NCI-H2081 (cell line): ENCODE measurements at places on chromosomes 2 and 18.

- DNase-seq, result no peak
These were observed 99.9 kb downstream of the RBBP8 start for GRCh38 chr18:23033056-23033455.

- DNase-seq, result no peak
These were observed 141.7 kb downstream of the ZFP36L2 start for GRCh38 chr2:43084699-43085091.

GRCh38 chr18:11937874-11938478 is 29.9 kb upstream of the MPPE1 start:
- peak; percentile 49 for DNase-seq

GRCh38 chr2:154375579-154375931 is 322.9 kb upstream of the KCNJ3 start:
- DNase-seq, result peak; percentile 81

- no peak for DNase-seq
These were observed 1.6 kb upstream of the ALKAL2 start for GRCh38 chr2:289362-290089.

GRCh38 chr2:128623776-128624761 is 305.4 kb upstream of the HS6ST1 start:
- no peak for DNase-seq

GRCh38 chr2:14492920-14493503 is 139.5 kb upstream of the LRATD1 start:
- no peak for DNase-seq

DNA sequence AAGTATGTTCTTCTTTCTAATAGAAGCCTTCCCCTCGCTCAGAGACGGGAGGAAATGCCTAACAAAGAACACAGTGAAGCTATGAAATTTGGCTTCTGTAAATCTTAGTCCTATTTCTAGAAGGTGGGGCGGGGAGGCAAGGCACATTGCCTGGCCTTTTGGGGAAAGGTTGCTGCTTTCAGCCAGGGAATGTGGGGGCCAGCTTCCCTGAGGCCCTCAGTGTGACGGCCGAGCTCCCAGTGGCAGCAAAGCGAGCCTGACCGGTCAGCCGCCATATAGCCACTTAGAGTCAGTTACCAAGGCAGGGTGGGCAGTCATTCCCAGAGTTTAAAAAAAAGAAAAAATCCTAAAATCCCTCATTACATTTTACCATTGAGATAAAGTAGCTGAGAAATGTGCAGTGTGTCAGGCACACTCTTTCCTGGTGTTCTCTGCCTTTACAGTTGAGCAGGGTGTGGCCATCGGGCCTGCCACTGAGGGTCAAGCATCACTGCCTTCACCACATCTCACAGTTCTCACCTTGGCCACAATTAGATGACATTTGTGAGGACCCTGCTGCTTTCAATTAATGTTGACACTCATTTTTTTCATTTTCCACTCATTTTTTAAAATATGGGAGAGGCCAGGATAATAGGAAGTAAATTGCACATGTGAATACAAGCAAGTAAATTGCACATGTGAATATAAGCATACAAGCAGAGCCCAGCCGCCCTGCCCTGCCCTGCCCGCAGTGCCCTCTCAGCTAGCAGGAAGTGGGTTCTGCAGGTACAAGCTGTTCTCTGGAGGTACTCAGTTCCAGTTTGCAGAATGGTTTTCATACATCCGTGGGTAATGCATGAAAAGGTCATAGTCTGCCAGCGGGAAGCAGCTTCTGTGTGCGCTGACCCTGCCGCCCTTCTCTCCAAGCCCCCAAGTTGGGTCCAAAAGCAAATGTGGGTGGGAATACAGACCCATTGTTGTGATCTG is 76.9 kb downstream of the WDSUB1 start:
- DNase-seq, result no peak

DNA sequence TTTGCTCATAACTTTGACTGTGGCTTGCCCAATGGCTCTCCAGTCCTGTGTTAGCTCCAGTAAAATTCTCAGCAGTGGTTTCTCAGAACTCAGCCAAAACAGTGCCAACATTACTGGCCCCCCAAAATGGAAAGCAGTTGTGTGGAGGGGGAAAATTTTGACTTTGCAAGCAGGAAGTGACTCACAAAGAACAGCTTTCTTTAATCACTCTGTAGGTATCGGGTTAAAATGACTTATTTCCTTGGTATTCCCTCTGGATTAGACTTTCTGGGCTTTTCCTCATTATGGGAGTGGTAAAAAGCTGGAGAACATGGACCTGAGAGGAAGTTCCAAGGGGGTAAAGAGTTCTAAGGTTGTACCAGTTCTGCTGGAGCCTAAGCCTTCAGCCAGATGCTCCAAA is 175.7 kb upstream of the RND3 start:
- no peak for DNase-seq

DNA sequence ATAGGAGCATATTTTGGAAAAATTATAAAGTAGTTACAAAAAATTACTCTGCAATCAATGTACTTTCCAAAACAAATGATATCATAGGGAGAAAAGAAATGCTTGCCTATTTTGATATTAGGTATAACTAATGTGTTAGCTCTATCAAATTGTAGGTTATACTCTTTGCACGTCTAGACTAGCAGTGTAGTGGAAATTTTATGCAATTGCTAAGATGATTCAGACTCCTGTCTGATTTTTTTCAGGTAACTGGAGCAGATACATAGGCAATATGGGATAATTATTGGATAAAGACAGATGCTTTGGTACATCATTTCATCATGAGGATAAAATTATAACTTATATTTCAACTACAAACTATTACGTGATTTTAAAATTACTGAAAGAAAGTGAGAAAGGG is 918.3 kb downstream of the EPHA4 start:
- DNase-seq, result no peak

DNA sequence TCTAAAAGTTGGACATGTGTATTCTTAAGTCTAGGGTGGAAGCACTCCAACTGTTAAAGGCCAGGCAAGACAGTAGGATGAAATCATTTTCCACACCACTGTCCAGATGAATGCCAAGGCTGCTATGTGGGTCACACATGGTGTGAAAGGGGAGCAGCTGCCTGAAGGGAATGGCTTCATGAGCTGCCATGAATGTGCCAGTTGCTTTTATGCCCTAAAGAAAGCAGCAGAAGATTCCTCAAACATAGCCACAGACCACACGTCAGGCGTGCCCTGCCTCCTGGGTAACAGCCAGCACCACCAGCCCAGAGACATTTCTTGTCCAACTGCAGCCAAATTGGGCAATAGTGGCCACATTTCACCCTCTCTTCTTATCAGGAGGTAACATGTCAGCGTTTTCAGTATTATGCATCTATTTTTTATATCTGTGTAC is 130.2 kb downstream of the MTCL1 start:
- no peak for DNase-seq

- DNase-seq, result no peak
These were observed 40.7 kb downstream of the POMC start for GRCh38 chr2:25127646-25128045.

DNA sequence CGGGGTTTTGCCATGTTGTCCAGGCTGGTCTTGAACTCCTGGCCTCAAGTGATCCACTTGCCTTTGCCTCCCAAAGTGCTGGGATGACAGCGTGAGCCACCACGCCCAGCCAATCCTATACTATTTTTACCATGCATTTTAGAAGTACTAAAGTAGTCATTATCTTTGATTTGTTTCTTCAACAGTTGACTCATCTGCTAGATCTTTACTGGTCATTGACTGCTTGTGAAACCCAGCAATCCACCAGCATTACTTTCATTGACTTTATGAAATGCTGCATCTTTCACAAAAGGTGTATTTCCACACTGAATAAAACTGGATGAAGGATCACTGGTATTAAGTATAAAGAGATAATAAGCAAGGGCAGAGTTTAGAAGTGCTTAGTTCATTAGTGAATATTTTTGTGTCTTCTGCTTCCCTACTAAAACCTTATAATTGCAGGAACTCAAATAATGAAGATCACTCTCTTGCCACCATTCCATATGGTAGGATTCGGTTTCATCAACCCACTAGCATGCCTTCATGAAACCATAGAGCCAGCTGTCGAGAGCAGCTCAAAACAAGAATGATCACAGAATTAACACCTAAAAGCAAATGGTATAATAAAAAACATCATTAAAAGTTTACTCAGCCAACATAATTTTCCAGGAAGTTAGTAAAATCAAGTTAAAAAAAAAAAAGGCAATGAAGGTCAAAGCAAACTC is 33.1 kb downstream of the IRS1 start:
- DNase-seq, result no peak

DNA sequence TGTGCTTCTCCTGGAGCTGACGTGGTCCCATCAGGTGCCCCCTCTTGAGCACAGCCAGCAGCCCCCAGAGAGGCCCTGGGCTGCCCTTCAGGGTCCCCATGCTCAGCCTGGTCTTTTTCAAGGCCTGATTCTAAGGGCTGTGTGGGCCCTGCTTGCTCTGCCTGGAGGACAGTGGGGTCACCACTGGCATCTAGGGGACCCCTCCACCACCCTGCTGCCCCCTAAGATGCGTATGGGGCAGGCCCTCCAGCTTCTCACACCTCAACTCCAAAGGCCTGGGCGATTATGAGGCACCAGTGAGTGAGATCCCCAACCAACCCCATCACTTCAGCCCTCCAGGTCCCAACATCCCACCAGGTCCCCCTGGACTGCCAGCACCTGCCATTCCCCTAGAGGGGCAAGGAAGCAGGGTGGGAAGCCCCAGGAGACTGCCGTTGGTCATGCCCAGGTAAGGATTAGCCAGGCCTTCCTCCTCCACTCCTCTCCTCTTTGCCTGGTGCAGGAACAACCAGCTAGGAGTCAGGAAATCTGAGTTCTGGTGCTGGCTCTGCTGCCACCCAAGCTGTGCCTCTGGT is 114.4 kb downstream of the SMAD7 start:
- DNase-seq, result no peak

- DNase-seq, result no peak
These were observed 53.5 kb downstream of the ATP8B1 start for GRCh38 chr18:57749604-57749970.

DNA sequence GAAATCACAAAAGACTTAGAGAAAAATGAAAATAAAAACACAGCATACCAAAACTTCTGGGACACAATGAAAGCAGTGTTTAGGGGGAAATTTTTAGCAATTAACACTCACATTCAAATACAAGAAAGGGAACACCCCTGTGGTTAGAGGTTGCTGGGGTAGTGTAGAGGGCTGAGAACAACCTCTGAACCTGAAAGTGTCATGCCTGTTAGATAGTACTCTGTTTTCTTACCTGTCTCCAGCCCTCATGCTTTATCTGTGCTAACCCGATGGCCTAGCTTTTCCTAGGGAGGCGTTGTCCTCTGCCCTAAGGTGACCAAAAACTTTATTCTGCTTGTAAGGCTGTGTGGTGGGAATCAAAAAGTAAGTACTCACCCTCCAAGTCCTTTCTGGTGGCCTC is 122.6 kb upstream of the OTX1 start:
- DNase-seq, result no peak

DNA sequence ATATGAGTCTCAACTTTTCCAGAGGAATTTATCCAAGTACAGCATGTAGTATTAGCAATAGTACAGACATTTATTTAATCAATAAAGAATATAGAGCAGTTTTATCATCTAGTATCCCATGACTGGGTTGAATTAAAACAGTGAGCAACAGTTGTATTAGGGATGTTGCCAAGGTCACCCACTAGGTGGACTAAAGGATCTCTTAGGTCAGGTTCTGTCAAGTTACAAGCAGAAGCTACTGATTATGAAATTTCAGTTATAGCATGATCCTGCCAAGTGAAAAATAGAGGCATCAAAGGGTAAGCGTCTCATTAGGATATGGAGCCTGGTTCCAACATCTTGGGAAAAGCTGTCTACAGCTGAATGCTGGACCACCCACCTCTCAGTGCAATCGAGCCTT is 52.1 kb upstream of the LAPTM4A start:
- DNase-seq, result no peak

DNA sequence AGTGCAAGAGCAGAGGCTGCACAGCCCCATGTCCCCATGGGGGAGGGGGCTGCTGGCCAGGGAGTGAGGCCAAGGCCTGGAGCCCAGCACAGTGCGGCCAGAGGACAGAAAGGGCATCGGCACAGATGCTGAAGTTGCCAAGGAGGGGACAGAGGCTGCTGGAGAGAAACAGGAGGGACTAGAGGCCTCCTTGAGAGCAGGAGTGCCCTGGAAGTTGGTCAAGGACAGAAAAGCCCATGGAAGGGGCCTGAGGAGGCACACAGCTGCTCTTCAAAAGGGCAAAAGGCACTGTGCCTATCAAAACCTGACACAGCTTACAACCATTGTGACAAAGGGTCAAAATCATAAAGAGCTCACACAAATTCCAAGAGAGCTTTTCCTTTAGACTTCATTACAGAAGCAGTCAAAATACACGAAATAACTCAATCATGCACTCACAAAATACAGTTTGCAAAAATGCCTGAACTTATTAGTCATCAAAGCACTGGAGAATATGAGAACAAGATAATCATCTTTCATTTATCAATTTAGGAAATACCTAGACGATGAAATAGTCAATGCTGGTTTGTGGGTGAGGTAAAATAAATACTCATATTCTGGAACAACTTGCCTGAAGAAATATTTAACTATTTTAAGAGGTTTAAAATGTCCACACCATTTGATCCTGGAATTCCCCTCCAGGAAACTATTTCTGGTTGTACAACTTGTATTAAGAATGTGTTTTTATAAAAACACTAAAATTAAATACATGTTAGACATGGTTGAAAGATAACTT is 79.6 kb downstream of the USP40 start:
- no peak for DNase-seq

- no peak for DNase-seq
These were observed 52.2 kb downstream of the HNMT start for GRCh38 chr2:138016351-138017087.

DNA sequence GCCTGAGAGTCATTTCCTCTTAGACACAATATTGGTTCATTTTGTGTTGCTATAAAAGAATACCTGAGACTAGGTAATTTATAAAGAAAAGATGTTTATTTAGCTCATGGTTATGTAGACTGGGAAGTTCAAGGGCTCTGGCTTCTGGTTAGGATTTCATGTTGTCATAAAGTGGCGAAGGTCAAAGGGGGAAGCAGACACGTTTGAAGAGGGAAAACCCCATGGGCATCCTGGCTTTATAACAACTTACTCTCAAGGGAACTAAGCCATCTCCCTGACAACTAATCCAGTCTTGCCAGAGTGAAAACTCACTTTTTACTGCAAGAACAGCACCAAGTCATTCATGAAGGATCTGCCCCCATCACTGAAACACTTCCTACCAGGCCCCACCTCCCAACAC is 89.7 kb upstream of the RNF152 start:
- DNase-seq, result no peak

- no peak for DNase-seq
These were observed 9.1 kb downstream of the RESP18 start for GRCh38 chr2:219323434-219323833.

DNA sequence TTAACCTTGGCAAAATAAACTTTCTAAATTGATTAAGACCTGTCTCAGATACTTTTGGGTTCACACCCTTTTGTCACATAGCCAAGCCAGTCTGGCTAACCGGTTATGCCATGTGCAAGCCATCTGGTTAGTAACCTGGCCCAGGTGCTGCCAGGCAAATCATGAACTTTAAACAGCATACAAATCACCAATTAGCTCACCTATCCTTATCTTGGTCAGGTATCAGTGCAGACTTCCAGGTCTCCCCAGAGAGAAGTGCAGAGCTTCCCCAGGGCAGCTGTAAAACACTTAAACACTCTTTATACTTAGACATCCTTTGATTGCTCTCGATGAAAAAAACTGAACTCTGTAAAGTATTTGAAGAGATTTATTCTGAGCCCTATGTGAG is 14.9 kb upstream of the MC5R start:
- no peak for DNase-seq
